ENCODE measurements at places on chromosomes 3 and 15.

- DNase-seq = no peak
Measured at GRCh38 chr3:123258359-123258758, 56.6 kb downstream of the SEC22A start.

GRCh38 chr15:69126054-69126469 lies 34.4 kb upstream of the GLCE start:
- DNase-seq = peak; percentile 46

DNA sequence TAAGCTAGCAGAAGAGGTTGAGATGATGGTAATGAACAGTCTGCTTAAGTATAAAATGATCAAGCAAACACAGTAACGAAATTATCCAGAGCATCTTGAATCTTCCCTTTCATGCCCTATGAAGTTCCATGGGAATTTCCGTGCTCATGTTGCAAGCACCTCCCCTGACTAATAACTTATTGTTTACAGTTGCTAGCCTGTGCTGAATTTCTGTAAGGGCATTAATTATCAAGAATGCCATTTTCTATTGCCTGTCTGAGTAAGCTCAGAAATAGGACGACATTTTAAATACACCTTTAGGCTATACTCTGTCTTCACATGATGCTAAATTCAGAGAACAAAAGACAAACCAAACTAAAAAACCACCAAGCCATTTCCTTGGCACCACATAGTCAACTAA lies 257.5 kb upstream of the LRTM1 start:
- no peak for DNase-seq

GRCh38 chr3:157134620-157135191 lies 25.2 kb downstream of the CCNL1 start:
- peak; percentile 52 for DNase-seq

DNA sequence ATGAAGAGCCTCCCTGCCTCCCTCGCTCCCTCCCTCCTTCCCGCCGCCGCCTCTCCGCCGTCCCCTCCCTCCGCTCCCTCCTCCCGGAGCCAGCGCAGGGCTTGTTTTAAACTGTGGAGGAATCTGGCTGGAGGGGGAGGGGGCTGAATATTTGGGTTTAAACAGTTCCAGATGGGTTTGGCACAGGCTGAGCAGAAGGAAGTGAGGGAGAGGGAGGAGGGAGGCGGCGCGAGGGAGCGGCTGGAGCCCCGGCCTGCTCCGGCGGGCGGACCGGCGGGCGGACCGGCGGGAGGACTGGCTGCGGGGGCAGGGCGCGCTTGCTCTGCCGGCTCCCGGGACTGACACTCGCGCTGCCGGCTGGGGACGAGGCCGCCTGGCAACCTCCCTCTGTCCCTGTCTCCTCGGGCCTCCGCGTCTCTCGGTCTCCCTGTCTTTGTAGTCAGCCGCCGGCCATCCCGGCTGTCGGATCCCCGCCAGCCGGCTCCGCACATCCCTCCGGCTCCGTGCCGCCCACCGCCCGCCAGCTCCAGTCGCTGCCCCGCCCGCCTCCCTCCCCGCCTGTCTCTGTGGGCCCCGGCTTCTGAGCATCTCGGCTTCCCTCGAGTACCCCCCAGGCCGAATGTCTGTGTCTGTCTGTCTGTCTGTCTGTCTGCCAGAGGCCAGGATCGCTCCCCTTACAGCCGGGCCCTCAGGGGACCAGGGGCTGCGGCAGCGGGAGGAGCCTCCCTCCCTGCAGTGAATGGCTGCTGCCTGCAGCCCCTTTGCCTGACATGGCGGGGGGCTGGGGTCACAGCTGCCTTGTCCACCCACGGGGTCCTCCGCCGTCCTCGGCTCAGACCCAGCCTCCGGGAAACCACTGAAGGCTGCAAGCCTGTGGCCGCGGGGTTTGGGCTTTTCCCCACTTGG lies 7.6 kb downstream of the EPHB3 start:
- peak; percentile 99 for DNase-seq

DNA sequence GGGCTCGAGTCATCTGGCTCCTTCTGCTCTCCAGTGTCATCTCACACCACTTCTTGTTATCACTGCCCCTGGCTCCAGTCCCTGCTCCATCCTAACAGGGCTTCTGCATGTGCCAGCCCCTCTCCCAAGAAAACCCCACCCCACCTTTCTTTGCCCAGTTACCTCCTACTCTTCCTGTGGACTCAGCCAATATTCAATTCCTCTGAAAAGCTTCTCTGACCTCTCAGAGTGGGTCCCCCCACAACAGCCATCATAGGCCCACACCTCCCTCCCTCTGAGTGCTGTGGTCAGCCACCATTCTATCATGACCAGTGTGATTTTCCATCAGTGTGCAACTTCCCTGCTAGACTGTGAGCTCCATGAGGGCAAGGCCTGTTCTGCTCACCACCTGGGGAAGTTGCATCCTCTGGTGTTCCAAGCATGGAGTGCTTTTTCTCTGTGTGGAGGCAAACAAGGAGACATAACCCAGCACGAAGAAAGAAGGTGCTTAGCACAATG lies 71.6 kb downstream of the ADCY5 start:
- no peak for DNase-seq

DNA sequence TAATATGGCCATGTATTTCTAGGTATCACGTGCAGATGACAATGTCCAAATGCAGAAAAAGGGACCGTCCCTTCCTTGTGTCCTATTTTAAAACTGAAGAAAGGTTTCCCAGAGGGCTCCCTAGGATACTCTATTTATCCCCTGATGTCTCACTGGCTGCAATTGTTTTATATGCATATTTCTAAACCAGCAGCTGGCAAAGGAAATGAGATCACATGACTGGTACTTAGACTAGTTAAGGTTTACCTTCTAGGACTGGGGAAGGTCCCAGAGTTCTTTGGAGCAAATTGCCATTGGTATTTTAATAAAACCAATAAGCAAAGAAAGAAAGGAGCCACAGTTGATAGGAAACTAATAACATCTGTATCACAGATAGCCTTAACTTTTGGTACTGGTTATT lies 29.5 kb downstream of the GTF2E1 start:
- DNase-seq = no peak
